ENCODE measurements at places on chromosomes 5 and 9.

- DNase-seq: no peak
Measured at GRCh38 chr5:108654051-108654450, 93.6 kb upstream of the FER start.

- DNase-seq: no peak
Measured at GRCh38 chr9:470552-471194, 256.0 kb downstream of the DOCK8 start.

- DNase-seq: no peak
Measured at GRCh38 chr9:81116340-81117137, 572.8 kb downstream of the TLE1 start.

DNA sequence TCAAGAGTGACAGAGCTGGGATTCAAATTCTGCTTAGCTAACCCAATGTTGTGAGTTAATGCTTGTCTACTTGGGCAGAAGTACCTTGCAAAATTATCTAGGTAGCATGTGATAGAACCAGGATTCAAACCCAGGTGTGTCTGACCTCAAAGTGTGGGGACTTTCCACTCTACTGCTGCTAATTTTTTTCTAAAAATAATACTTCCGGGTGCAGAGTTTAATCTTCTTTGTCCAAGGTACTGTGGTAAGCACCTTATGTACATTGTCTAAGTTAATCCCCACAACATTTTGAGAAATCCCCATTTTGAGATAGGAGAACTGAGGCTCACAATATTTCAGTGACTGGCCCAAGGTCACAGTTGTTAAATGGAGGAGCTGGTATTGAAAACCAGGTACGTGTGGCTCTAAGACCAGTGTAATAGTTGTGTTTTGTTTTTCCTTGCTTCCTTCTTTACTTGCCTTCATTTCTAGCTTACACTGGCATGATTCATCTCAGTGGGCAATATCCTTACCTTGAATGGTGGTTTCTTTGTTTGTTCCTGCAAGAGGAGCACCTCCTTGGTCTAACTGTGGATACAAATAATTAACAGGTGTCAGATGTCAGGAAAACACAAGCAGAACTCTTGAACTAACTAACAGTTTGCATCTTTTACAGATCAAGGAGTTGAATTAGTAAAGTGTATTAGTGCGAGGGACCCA lies 7.5 kb downstream of the ALDOB start:
- DNase-seq: no peak
